IPS DF 19.7 (cell line): ENCODE measurements at places on chromosomes 3 and 15.

GRCh38 chr3:66831931-66832330 lies 166.2 kb upstream of the KBTBD8 start:
- DNase-seq, result no peak

GRCh38 chr3:44674211-44674610 lies 25.7 kb downstream of the ZNF35 start:
- DNase-seq, result no peak

GRCh38 chr3:172987273-172987672 lies 153.8 kb downstream of the SPATA16 start:
- no peak for DNase-seq

DNA sequence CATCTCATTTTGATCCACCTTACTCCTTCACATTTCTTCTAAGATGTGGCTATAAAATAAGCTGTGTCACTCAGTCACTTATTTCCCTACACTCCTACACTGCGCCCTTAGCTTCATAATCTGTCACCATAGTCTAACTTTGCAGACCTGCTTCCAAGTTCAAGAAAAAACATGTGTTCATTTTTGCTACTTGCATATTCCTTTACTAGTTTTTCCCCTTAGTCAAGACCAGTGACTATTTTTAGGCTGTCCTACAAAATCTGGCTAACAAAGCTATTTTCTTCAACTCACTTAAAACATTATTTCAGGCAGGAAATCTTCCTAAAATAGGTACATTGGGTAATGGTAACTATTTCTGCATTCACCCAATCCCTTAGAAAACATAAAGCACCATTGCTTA lies 272.5 kb downstream of the TBC1D5 start:
- DNase-seq, result no peak

- DNase-seq, result no peak
Measured at GRCh38 chr15:90205886-90206285, 4.8 kb downstream of the SEMA4B start.

GRCh38 chr3:159191447-159191846 lies 389.6 kb downstream of the MFSD1 start:
- DNase-seq, result no peak

- DNase-seq, result no peak
Measured at GRCh38 chr15:82993144-82993543, 7.1 kb downstream of the RAMAC start.
